ENCODE measurements at places on chromosomes 2 and 18.

- no peak for DNase-seq
Observed at GRCh38 chr2:81987370-81987769, 1682.8 kb upstream of the LRRTM1 start.

DNA sequence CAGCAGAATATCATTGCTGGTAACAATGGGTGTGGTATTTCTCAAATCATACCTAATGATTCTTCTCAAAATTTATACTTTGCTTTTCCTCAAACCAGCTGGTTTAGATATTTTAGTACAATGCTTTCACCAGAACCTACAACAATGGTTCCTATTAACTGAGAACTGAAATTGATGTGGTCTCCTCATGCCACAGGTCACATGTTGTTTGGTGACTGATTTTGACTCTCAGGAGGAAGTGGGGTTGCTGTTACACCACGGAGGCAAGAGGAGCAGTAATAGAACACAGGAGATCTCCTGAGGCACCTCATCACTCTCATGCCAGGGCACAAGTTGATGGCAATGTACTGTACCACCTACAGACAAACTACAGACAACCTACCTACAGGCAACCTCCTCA lies 3.0 kb upstream of the CEP68 start:
- DNase-seq, result no peak

- no peak for DNase-seq
Observed at GRCh38 chr2:191082321-191082720, 68.3 kb upstream of the STAT1 start.

DNA sequence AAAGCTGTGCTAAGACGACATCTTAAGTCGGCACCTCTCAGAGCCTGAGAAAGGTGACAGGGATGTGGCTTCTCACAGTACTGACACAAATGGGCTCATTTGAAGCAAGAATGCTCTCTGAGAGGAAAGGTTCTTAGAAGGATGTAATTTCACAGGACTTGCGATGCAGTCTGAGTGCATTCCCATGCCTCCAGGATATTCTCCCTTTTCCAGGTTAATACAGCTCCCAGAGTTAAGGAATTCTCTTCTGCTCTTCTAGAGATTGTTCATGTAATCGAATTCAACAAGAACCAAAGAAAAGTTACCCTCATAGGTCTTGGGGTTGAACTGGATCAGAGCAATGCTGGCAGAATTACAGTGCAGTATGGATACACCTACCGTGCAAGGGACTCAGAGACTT lies 131.0 kb downstream of the GALR1 start:
- no peak for DNase-seq

DNA sequence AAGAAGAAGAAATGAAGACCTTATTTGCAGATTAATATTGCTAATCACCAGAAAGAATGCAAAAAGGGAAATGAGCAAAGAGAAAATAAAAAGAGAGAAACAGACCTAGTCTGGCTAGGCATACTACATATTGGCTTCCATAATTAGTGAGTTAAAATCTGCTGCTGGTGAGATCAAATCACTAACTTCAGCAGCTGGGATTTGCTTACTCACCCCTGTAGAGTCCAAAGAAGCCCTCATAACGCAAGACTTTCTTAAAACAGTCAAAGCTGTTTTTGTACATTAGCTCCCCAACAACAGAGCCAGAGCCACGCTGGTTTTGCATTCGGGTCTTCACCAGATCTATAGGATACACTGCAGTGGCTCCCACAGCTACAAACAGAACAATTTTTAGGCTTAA lies 80.9 kb downstream of the SLC25A12 start:
- no peak for DNase-seq
